ENCODE measurements at places on chromosomes 5 and 9.

DNA sequence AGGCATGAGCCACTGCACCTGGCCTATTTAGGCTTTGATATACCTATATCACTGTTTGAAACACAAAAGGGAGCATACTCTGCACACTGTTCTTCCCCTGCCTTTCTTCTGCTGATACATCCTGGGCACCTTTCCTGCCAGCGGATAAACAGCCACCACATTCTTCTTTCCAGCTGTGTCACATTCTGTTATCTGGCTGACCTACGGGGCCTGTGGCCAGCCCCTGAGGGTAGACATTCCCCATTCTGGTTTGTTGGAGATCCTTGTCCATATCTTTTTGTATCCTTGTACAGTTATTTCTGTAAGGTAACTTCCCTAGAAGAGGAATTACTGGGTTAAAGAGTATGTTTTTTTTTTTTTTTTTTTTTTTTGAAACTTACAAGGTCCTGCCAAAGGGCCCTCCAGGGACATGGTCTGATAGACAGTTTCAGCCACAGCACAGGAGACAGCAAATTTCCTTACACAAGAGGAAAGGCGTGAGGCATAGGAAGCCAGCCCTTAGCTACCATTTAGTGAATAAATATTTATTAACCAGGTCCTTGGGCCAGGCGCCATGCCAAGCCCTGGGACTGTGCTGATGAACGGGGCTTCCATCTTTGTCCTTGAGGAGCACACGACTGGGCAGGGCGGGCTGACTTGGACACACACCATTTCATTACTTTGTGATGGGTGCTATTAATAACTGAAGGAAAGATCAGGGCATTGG, 57.8 kb downstream of the ERGIC1 start:
- no peak for DNase-seq

DNA sequence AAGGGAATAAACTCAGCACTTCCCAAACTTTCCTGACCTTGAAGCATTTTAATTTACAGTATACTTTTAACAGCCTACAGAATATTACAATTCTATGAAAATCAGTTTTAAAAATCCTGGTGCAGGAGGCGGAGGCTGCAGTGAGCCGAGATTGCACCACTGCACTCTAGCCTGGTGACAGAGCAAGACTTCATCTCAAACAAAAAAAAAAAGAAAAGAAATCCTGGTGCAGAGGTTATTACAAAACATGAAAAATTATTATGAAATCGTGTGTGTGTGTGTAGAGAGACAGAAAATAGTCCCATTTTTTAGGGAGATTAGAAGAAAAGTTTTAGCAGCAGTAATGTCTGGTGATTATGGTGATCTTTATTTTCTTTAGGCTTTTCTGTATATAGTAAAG, 26.9 kb downstream of the GOLPH3 start:
- DNase-seq: no peak

DNA sequence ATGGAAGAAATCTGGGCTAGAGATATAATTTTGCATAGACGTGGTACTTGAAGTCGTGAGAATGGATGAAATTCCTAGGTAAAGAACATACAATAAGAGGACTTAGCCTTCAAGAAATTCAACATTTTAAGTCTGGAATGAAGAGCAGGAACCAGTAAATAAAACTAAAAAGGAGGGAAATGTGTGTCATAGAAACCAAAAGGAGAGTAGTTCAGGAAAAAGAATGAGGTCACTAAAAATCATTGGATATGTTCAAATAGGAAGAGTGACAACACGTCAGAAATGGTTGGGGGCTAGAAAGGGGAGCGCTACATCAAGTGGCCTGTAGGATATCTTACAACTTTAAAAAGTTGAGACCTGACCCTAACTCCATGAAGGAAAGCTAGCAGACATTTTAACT, 44.0 kb downstream of the PFDN1 start:
- DNase-seq: no peak

- no peak for DNase-seq
Measured at GRCh38 chr9:1875921-1876448, 139.2 kb upstream of the SMARCA2 start.

DNA sequence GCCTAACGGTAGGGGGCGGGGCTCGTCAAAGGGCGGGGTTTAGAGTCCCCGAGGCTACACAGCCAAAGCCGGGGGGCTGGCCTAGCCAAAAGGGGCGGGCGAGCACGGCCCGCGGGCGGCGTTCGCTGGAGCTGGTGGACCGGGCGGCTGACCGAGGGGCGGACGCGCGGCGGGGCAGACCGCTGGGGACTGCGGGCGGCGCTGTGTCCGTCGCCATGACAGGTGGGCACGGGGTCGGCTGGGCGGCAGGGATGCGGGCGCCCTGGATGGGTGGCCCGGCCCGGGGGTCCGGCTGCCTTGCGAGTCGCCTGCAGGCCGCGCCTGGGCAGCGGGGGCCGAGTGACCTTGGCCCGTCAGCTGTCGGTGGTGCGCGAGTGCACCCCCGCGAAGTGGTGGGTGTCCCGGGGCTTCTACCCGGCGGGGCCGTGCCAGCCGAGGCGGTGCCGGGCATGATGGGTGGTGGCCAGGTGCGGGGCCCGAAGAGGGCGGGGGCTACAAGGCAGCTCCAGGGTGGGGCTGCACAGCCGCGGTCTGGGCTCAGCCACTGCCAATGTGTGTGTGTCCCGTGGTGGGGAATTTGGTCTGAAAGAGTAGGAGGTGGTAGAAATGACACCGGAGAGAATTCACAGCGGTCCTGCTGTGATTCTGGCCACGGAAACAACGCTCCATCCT, at the start of gene CARD19:
CARD19 (plus strand) TSS at position 87 of the 672 bp plus-strand sequence; CDS start at position 216, 129 bp downstream.
- DNase-seq: peak; percentile 27

GRCh38 chr5:123992641-123993040, 480.7 kb downstream of the CSNK1G3 start:
- no peak for DNase-seq

- no peak for DNase-seq
Measured at GRCh38 chr9:123998970-123999621, 12.5 kb upstream of the LHX2 start.

DNA sequence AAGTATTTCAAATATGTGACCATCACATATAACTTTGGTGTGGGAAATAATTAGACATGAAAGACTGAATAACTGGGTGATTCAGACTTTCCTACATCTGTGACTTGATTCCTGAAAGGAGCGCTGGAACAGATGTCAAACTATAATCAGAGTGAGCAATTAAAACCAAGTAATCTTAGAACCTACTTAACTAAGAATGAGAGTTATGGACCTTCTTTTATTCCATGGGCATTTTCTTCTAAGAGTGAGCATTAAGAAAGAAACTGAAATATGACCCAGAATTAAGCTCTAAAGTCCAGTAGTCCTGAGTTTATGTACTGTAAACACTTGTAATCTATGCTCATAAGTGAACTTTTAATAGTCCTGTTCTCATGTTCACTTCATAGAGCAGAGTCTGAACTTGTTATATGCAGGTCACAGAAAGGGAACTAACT, 68.4 kb downstream of the PAM start:
- no peak for DNase-seq

- DNase-seq: no peak
Measured at GRCh38 chr5:132510076-132510475, 19.5 kb upstream of the IRF1 start.

GRCh38 chr5:5046680-5047502, 93.2 kb upstream of the ADAMTS16 start:
- DNase-seq: no peak

DNA sequence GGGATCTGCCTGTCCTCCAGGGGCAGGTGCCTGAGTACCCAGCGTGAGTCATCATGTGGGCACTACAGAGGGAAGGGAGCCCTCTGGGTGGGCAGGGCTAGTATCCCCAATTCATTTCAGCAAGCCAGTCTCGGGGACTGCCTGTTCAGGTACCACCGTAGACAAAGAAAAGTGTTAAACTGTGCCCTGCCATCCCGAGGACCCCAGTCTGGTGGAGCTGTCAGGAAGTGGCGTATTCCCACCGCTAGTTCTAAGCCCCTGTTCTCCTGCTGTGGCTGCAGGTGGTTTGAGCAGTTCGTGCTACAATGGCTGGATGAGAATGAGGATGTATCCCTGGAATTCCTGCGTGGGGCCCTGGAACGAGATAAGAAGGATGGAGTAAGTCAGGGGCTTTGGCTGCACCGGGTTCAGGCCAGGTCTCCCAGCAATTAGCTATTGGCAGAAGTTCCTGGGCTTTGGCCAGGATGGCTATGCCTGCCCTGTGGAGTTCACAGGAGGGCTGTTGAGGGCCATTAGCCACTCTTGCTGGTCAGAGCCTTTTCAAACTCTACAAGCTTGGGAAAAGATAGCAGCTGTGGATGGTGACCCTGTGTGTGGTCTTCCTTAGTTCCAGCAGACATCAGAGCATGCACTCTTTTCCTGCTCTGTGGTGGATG, 93.2 kb upstream of the RUSC2 start:
- no peak for DNase-seq

Measured in H54 (cell line).